ENCODE measurements at places on chromosomes 2 and 18.

GRCh38 chr18:9988665-9989064, 74.8 kb downstream of the VAPA start:
- no peak for DNase-seq

GRCh38 chr2:23767876-23768621, 158.9 kb downstream of the ATAD2B start:
- DNase-seq: no peak

- DNase-seq: no peak
Measured at GRCh38 chr2:20930928-20931327, 108.0 kb upstream of the LDAH start.

- no peak for DNase-seq
Measured at GRCh38 chr2:168930242-168930641, 29.2 kb downstream of the G6PC2 start.

GRCh38 chr2:144539289-144539782, 19.4 kb upstream of the ZEB2 start:
- no peak for DNase-seq

- no peak for DNase-seq
Measured at GRCh38 chr2:207133458-207133819, 32.3 kb downstream of the KLF7 start.

DNA sequence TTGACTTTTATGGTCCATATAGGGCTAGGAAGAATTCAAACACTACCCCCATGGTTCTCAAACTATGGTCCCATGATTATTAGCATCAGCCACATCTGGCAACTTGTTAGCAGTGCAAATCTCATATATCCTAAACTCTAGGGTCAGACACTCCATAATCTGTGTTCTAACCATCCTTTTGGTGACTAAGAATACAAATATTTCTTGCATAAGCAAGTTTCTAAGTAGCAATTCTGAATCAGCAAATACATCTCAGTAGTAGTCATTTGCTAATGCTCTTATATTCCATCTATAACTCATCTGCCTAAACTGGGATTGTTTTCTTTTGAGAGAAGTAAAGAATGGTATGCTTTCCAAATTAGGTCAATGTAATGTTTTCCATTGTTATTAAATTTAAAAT, 447.3 kb downstream of the TMX3 start:
- DNase-seq: no peak

DNA sequence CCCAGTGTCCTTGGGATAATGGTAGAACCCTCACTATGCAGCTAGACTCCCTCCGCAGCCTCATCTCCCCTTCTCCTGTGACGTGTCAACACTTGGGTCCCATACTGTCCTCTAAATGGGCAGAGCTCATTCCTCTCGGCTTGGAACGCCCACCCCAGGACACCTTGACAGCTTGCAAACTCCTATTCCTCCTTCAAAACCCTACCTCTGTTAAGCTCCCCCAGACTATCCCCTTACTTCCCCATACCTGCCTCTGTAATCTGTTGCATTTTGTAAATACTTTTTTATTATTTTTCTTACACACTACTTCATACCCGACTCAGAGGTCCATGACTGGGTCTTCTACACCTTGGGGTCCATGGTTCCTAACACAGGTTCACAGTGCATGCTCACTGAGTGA, 28.0 kb downstream of the STEAP3 start:
- DNase-seq: no peak

DNA sequence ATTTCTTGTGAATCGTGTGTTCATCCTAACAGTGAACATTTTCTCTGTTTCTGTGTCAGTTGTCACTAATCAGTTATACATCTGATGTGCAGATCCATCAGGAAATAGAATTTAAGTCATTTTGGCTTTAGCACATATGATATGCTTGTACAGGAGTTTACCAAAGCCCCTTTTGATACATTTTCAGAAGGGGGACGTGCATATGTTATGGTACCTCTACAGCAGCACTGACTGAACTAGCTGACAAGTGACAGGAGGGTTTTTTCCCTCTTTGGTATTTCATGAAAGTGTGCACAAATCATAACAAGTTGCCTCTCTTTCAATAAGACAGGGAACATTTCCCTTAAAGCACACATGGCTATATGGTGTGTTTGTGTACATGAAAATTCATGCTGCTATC, 536.5 kb downstream of the PLCL1 start:
- DNase-seq: no peak

DNA sequence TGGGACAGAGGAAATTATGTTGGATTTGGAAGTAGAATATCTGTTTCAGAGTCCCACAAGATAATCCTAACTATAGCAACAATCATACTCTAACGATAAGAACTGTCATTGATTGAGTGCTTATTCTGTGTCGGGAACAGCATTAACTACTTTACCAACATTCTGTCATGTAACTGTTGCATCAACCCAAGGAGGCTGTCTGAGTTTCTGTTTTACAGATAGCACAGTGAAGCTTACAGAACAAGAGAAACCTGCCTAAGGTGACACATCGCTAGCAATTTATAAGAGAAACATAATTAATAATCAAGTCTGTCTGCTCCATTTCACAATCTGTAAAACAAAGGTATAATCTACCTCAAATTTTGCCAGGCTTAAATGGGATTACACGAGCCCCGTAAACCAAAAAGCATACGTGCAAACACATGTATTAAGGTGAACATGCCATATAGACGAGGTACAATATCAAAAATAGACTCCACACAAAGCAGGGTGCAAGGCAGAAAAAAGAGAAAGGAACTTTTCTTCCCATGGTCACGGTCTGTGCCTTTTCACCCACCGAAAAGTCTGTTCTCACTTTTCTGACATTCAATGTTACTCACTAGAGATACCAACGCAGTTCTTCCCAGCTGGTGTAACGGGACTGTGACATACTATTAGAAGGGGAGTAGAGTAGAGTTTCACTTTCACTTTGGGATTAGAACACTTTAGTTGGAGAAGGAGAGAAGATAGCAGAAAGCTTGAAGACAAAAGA, 37.2 kb upstream of the SLC8A1 start:
- no peak for DNase-seq

DNA sequence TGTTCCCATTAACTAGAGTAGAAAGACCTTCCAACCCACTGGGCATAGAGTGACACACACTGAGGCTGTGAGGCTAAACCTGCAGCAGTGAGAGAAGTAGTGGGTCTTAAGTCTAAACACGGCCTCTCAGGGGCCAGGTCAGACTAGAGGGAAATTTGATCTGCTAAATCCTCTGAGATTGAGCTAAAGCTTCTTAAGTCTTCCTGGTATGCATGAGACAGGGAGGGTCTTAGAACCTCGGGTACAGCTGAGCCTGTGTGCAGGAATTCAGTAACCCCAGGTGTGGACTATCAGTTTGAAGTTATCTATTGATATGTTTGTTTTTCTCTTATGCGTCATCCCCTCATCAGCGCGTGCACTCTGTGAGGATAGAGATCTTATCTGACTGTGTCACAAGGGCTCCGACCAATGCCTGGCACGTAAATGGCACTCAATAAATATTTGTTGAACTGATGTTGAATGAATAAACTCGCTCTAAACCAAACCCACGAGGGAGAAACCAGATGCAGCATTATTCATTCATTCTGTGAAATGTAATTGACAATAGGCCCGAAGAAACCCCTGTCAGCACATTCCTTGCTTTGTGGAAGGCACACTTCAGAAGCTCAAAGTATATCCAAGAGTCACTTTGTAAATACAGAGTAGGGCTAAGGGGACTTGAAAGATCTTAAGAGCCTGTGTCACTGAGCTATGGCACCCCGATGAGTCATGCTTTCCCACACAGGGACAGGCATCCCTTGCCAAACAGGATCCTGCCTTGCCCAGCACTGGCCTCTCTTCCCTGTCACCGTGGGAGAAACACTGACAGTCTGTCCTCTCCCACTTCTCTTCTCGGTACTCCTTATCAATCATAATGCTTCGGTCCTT, 21.7 kb upstream of the RAB10 start:
- no peak for DNase-seq

DNA sequence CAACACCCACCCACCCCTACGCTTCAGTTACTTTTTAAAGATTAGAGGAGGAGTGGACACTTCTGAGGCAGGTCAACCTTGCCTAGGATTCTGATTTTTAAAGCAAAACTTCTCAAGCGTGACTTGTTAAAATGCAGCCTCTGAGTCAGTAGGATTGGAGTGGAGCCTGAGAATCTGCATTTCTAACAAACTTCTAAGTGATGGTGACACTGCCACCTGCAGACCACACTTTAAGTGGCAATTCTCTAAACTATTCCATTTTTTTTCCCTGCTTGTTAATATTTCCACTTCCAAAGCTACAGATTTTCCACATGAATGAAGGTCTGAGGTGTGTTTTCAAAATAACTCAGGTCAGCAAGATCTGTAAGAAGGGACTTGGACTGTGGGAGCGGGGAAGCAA, 171.1 kb upstream of the CCDC150 start:
- DNase-seq: no peak

- DNase-seq: no peak
Measured at GRCh38 chr2:191165176-191165643, 14.4 kb upstream of the STAT4 start.

DNA sequence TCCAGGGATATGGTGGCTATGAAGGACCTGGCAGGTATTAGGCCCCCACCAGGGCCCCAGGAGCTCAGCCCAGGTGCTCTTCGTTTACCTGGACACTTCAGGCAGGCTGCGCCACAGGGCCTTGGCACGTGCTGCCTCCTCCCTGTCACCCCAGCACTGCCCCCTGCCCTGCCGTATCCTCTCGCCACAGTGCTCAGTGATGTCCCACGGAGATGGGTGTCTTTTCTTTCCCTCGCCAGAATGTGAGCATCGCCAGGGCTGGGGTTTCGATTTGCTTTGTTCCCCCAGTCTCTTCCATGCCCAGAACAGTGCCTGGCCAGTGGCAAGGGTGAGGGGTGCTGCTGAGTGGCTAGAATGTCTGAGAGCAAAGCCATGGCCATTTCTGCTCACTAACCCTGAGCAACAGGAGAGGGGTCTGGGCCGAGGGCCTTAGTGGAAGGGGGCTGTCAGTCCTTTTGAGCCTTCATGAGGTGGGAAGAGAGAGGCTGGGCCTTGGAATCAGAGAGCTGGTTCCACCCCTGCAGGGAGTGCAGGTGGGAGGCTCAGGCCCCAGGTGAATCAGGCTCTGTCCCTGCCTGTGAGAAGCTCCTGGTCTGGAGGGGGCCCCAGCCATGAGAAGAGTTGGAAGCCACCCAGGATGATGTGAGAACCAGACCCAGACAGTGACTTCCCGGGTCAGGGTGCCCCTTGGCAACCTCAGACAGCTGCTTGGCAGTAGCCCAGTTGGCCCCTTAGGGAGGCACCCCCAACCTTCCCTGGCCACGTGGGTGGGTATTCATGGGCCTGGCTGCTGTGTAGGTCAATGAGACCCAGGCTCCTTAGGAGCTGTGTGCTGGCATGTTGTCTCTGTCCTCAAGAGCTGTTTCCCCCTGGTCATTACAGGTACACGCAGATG, 129.9 kb upstream of the HS6ST1 start:
- no peak for DNase-seq

DNA sequence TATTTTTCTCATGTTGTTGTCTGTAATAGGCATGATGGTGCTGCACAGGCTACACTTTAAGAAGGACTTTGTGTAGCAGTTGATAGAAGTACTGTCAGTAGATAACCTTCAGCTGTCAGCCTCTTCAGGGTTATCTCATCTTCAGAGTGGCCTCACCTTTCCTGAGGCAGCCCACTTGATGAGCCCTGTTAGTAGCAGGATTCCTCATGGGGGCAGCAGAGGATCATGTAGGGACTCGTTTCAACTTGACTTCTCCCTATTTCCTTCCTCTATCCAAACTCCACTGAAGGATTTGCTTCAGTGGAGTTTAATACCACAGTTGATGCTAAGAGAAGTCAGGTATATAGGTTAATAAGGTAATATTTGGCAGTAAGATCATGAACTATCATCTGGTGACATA, 530.3 kb upstream of the FSIP2 start:
- DNase-seq: no peak

DNA sequence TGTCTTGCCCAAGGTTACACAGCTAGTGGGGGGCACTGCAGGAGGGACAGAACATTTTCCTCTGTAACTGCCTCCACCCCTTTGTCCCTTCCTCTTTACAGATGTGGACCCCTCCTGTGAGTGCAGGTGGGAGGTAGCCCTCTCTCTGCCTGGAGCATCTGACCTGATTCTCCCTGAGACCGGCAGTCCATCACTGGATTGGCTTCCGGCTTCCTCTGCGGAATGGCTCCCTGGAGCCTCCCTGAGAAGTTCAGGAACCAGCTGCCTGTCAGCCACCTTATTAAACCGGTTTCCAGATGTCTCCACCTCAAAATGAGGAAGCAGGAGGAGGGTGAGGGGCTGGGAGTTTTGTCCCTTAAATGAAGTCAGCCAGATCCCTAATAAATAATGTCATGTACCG, 67.3 kb upstream of the TNP1 start:
- DNase-seq: no peak

GRCh38 chr2:76310894-76311633, 600.3 kb upstream of the GCFC2 start:
- DNase-seq: no peak

GRCh38 chr2:146147448-146148012, 1627.6 kb upstream of the ZEB2 start:
- DNase-seq: no peak

DNA sequence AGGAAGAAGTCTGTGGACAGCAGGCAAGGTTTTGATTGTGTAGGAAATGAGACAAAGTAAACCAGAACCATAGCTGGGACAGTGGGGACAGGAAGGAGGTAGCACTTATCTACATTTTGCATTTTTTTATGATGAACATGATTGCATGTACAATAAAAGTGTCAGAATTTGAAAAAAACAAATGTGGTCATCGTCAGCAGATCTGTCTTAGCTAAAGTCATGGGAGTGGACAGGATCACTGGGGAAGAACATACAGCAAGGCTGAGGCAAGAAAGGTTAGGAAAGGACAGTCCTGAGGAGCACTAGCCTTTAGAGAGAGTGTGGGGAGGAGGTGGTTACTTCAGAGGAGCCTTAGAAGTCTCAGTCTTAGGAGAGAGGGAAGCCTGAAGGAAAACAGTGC, 35.1 kb upstream of the SLC14A2 start:
- no peak for DNase-seq

DNA sequence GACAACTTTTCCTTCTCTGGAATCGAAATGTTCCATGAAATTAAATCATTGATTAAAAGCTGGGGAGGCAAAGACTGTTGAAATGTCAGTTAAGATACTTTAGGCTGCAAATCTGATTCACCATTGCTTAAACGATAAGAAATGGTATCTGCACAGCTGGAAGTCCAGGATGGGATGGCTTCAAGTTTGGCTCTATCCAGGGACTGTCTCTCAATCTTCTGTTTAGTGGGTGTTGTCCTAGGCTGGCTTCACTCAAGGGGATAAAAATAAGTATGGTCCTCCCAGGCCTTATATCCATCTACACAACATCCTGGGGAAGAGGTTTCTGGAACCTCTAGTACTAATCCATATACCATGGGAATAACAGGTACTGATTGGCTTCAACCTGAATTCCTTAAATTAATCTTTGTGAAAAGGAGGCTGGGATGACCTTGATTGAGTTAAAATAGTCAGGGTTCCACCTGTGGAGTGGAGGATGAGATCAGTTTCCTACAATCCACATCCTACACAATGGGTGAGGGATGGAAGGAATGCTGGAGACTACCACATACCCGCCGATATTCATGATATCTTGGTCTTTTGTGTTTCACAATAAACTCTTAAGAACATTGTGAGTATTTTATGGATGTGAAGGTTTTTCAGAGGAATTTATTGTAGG, 156.0 kb upstream of the L3MBTL4 start:
- DNase-seq: no peak

GRCh38 chr2:40090044-40090443, 311.0 kb upstream of the THUMPD2 start:
- no peak for DNase-seq

GRCh38 chr18:50457639-50458038, 82.8 kb downstream of the SKA1 start:
- no peak for DNase-seq

- no peak for DNase-seq
Measured at GRCh38 chr18:45276878-45277277, 338.4 kb upstream of the SLC14A2 start.

GRCh38 chr2:25286723-25287483, 54.8 kb downstream of the DNMT3A start:
- no peak for DNase-seq
